Activated CD4-positive, alpha-beta T cell treated with anti-CD3 and anti-CD28 coated beads, Interleukin-10, Interleukin-2, amounts not matched to agents 100 ng/mL and 50 ng/mL, durations not matched to agents 16 hours and 8 hours (primary cell): ENCODE measurements at places on chromosomes 12 and 14.

- peak; percentile 20 for DNase-seq
Measured at GRCh38 chr12:113086249-113087164, 30.0 kb downstream of the DTX1 start.

GRCh38 chr12:39697108-39697507 is 77.5 kb upstream of the ABCD2 start:
- no peak for DNase-seq

- no peak for DNase-seq
Measured at GRCh38 chr12:10853776-10854175, 4.5 kb upstream of the PRR4 start.

- no peak for DNase-seq
Measured at GRCh38 chr12:127628645-127629044, 638.3 kb upstream of the TMEM132C start.

GRCh38 chr12:107857191-107857590 is 82.7 kb downstream of the ASCL4 start:
- DNase-seq: no peak
